Tracheal epithelial cell (primary cell): ENCODE measurements at places on chromosomes 11 and 22. TPM values are rescaled to one million over a fixed set of nuclear protein-coding genes. Genes with fewer than 3 reads are reported as not detected.

GRK3 gene
- total RNA-seq = 4.8 and 6.2 TPM in 2 replicates

SMTNL1 gene
- not detected in 2 replicates for total RNA-seq

DSCAML1 gene
- 1.9 TPM in 1 of 2 replicates, not detected in the other for total RNA-seq

RPS6KB2 gene
- 43.9 and 55.4 TPM in 2 replicates for total RNA-seq

PRRG4 gene
- 7.2 and 9.8 TPM in 2 replicates for total RNA-seq

KCNE3 gene
- 0.48 TPM in 1 of 2 replicates, not detected in the other for total RNA-seq

KCNK4 gene
- total RNA-seq = not detected in 2 replicates

MS4A4E gene
- total RNA-seq = not detected in 2 replicates
